CD8-positive, alpha-beta T cell (primary cell): ENCODE measurements at places on chromosomes 1 and 21.
A peak's percentile ranks its signal among the peaks of the same experiment; 100 is the strongest.

DNA sequence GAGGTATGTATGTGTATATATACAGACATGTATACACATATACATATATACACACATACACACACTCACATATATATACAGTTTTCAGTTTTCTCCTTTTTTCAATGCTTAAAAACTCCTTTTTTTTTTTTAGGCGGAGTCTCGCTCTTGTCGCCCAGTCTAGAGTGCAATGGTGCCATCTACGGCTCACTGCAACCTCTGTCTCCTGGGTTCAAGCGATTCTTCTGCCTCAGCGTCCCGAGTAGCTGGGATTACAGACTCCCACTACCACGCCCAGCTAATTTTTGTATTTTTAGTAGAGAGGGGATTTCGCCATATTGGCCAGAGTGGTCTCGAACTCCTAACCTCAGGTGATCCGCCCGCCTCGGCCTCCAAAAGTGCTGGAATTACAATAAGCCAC is 27.0 kb downstream of the STYXL2 start:
- no peak for DNase-seq

DNA sequence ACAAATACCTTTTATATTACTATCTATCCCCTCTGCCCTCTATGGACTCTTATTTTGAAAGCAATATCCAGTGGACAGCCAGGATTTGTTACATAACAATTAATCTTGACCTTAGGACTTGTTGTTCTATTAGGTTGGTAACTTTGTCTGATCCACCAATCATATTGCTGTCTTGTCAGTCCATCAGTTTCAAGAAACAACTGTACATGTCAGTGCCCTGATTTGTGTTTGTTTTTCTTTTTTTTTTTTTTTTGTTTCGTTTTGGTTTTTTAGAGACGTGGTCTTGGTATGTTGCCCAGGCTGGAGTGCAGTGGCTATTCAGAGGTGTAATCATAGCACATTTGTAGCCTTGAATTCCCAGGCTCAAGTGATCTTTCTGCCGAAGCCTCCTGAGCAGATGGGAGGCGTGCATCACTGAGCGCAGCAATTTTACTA is 1.5 kb upstream of the SCP2 start:
- no peak for DNase-seq

DNA sequence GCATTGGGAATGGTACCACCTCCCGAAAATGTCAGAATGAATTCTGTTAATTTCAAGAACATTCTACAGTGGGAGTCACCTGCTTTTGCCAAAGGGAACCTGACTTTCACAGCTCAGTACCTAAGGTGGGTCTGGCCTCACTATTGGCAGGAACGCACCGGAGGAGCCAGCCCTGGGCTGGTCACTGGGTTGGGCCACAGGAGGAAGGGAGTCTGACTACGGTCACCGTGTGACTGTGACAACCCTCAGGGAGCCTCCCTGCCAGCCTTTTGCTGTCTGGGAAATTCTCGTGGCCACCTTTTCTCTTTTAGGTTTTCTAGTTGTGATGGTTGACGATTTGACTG is 2.2 kb downstream of the IL10RB start:
- no peak for DNase-seq

GRCh38 chr1:184635980-184636431 is 118.7 kb downstream of the EDEM3 start:
- DNase-seq = no peak

DNA sequence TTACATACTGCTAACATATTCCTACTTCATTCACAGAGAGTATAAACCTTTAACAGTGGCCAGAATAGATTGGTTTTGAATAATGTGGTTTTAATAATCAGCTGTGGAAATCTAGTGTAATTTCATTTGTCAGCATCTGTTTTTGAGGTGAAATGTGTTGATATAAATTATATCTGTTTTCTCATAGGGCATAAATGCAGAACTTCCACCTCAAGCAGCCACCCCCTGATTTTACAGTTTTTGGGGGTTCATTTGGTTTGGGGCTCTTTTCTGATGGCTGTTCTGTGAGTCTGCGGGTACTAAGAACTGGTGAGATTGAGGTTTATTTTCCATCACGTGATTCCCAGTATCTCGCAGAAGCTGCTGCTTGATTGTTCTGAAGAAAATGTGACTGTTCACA is 23.2 kb downstream of the EDARADD start:
- DNase-seq = peak; percentile 56
